ENCODE measurements at places on chromosomes 7 and 10.

- DNase-seq = no peak
These were observed 173.9 kb upstream of the CDK1 start for GRCh38 chr10:60604342-60604741.

DNA sequence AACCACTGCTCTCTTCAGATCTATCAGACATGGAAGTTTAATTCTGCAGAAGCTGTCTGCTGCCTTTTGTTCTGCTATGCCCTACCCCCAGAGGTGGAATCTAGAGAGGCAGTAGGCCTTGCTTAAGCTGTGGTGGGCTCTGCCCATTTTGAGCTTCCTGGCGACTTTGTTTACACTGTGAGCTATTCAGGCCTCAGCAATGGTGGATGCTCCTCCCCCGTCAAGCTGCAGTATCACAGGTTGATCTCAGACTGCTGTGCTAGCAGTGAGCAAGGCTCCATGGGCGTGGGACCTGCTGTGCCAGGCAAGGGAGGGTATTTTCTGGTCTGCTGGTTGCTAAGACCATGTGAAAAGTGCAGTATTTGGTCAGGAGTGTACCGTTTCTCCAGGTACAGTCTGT lies 45.1 kb upstream of the CDK14 start:
- DNase-seq = no peak

GRCh38 chr10:86849181-86849894 lies 92.9 kb downstream of the BMPR1A start:
- no peak for DNase-seq

DNA sequence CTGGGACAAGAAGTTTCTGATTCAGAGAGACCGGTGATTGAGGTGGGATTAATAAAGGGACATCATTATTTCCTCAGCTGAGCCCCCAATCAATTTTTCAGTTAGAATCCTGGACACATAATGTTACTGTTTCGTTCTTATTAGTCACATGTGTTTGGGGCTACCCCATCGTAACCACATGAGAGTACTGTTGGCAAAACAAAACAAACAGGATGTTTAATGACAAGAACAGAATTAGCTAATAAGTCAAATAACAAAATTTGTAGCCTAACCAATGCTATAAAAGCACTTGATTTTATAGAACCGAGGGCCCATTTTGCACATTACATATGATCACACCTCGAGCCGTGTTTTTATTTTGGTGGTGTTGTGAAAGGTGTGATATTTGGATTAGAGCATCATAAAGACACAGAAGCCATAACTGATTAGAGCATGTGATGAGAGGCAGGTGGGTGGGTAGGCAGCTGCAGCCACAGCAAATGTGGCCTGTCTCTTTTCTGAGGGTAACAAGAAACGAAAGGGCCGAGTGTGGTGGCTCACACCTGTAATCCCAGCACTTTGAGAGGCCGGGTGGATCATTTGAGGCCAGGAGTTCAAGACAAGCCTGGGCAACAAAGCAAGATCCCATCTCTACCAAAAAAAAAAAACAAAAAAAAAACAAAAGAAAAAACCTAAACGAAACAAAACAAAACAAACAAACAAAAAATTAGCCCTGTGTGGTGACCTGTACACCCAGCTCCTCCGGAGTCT lies 1.8 kb upstream of the VWC2 start:
- no peak for DNase-seq

DNA sequence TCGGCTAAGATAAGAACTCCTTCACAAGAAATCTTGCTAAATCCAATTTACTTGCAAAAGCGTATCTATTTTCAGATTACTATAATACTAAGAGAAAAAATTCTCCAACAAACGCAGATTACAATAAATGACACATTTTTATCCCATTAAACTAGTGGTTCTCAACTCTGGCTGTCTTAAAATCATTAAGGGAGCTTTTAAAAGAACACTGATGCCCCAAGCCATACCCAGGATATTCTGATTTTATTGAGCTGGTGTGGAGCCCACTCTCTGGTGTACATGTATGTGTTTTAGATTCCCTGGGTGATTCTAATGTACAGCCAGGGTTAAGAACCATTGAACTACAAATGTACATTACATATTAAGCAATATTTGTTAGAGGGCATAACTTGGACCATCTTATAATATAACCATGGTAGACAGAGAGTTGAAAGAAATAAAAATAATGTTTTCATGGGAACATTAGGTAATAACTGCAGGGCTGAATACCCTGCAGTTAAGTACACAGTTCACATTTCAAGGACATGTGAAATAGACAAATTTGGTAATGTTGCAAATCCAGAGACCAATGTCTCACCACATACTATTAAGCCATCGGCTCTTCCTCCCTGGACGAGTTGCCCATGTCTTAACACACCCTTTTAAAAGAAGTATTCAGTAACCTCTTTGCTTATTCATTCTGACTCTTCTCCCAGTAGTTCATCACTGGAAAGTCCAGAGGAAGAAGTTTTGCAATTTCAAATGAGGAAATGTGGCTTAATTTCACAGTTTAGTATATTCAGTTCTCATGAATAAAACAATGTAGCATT lies 6.2 kb downstream of the GSAP start:
- peak; percentile 61 for DNase-seq

DNA sequence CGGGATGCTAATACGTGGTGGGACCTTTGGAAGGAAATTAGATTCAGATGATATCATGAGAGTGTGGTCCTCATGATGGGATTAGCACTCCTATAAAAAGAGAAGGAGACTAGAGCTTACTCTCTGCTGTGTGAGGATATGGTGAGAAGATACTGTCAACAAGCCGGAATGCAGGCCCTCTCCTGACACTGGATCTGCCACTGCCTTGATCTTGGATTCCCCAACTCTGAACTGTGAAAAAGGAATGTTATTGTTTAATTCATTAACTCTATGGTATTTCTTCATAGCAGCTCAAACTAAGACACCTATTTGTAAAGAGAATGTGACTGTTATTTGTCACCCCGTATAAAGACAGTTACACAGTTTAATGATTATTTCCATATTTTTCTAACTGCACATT lies 1227.5 kb upstream of the C7orf33 start:
- DNase-seq = no peak

GRCh38 chr7:157472311-157473050 lies 135.7 kb downstream of the DNAJB6 start:
- no peak for DNase-seq

- DNase-seq = no peak
These were observed 13.4 kb upstream of the ZNF804B start for GRCh38 chr7:88746126-88746525.
